ENCODE measurements at places on chromosomes 2 and 18.

- DNase-seq: no peak
These were observed 79.7 kb downstream of the PSMG2 start for GRCh38 chr18:12782521-12782920.

GRCh38 chr18:63395503-63395902 is 26.8 kb downstream of the VPS4B start:
- no peak for DNase-seq

DNA sequence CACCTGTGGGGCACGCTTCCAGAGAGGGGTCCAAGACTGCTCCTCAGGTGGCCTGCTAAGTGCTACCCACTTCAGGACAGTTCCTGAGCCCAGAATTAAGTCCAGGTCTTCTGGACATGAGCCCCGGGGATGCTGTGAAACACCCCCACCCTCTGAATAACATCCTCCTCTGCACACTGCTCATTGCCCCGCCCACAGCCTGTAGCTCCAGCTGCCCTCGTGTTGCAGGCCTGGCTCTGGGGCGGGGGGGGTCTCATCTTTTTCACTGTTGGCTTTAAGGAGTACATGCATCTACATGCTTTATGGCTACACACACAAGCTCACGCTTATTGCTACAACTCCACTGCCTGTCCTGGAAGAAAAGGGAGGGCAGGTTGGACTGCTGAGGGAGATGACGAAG is 92.8 kb downstream of the PTGR3 start:
- DNase-seq: no peak

DNA sequence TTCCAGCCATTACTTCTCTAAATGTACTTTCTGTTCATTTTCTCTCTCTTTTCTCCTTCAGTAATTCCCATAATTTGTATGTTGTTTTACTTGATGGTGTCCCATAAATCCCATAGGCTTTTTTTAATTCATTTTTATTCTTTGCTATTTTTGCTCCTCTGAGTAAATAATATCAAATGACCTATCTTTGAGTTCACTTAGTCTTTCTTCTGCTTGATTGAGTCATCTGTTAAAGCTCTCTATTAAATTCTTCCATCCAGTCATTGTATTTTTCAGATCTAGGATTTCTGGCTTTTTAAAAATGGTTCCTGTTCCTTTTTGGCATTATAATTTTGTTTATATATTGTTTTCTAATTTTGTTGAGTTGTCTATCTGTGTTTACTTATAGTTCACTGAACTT is 13.5 kb downstream of the SP100 start:
- no peak for DNase-seq

DNA sequence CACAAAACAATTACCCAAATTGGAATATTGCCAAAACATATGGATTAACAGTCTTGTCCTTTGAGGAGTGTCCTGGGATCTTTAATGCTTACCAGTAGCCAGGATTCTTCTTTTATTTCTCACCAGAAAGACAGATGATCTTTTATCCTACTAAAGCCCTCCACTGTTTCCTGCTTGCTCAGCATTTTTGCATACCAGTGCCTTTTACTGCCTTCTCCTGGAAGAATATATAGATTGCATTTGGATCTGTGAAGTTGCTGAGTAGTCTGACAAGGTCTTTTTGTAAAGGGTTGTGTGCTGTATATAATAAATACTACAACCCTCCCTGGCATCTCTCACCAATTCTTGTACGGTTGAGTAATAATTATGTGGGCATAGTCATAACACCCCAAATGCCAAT is 652.2 kb downstream of the LRRTM4 start:
- no peak for DNase-seq

DNA sequence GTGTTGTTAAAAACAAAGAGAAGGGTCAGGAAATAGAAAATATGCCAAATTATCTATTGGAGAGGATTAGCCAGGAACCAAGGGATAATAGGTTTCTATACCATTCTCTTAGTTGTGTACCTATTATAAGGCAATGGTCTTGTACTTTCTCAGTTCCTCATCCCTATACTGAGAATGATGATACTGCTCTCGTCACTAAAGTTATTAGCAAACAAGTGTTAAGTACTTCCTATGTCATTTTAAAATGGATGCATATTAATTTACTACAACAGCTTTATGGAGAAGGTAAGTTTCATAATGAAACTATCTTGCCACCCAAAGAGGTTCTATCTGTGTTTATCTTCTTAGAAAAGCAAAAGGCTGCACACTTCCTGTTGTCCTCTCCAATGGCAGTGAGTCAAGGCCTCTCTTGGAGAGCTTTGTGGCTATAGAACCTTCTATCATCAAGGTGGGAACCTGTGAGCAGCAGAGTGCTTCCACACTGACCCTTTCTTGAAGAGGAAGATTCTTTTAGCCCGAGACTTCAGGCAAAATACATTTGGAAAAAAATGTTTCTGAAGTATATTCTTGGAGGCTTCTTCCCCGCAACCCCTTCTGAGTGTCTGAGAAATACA is 460.7 kb upstream of the FANCL start:
- DNase-seq: no peak

DNA sequence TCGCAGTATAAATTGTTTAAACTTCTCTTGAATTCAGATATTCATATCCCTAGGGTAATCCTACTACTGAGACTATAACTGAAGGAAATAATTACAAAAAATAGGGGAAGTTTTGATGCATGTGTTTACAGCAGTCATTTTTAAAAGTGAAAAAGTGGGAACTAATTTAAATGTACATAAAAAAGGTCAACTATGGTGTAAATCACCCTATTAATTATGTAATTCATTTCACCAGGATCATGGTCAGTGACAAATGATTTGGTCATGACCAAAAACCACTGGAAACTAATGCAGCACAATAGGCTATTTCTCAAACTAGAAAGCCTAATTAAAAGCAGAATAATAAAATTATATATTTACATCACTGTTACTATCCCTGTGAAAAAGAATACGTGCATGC is 5.0 kb upstream of the CNGA3 start:
- no peak for DNase-seq

DNA sequence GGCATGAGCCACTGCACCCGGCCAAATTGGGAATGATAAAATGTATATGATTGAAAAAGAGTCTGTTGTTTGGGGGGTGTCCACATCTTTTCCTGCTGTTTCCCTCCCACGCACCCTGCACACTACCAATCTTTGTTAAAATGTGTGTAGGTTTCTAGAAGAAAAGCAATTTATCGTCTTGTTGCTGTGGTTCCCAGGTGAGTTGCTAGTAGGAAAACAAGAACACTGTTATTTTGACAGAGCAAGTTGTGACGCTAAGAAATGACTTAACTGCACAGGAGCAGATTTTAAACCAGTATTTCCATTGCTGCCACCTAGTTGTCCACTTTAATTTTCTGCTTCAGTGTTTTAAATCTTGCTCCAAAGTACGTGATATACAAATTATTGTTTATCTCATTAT is 21.0 kb upstream of the USP14 start:
- DNase-seq: no peak

GRCh38 chr2:141313972-141314371 is 816.8 kb downstream of the LRP1B start:
- DNase-seq: no peak

DNA sequence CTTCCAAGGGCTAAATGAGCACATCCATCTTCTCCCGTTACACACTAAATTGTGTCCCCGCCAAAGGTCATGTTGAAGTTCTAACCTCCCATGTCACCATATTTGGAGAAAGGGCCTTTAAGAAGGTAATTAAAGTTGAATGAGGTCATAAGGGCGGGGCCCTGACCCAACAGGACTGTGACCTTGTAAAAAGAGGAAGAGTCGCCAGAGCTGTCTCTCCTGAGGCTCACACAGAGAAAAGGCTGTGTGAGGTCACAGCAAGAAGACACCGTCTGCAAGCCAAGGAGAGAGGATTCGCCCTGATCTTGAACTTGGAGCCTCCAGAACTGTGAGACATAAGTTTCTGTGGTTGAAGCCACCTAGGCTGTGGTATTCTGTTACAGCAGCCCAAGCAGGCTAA is 24.1 kb downstream of the TRABD2A start:
- no peak for DNase-seq

- DNase-seq: no peak
These were observed 583.4 kb downstream of the NRXN1 start for GRCh38 chr2:50448556-50448955.

- no peak for DNase-seq
These were observed 100.3 kb downstream of the MCFD2 start for GRCh38 chr2:46815121-46815802.

GRCh38 chr2:101770726-101771125 is 73.2 kb downstream of the MAP4K4 start:
- peak; percentile 59 for DNase-seq

DNA sequence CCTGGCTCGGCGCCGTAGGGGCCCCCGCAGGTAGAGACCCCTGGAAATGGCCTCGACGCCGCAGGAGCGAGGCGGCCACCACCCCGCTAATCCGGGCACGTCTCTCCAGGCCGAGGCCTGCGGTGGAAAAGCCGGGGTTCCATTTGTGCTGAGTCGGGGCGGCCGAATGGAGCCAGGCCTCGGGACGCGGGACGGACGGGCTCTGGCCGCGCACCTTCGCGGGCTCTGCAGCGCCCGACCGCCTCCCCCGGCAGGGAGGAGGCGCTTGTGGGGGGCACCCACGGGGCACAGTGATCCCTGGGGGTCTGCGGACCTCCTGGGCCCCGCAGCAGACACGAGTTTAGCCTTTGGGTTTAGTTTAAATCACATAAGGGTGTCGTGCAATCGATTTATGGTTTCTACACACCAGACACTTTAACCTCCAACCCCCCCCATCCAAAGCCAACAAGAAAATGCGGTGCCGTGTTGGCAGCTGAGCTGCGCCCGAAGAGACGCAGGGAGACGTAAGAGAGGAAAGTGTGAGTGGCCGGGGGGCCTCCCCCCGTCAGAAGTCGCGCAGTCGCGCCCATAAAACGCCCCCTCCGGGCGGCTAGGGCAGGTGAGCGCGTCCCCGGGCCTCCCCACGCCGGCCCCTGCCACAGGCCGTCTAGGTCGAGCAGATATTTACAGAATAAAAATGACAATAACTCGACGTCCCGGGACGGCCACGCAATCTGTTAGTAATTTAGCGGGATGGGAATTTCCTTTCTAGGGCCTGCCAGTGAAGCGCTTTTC is 1.0 kb upstream of the NFATC1 start:
- DNase-seq: no peak

DNA sequence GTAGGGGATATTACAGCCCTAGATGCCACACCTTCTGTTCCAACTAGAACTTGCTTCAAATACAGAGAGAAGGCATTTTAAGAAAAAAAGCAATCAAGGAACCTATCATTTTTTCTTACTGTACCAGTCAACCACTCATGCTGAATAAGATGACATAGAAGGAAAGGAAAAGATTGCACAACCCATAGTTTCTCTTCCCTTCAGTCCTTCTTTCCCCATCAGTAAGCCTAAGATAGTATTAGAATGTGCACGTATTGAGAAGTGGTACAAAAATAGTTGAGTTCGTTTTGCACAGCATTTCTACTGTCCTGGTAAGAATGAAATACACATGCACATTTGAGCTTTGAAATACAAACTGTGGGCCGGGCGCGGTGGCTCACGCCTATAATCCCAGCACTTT is 27.0 kb upstream of the HK2 start:
- no peak for DNase-seq

GRCh38 chr2:191724015-191724414 is 46.1 kb downstream of the NABP1 start:
- DNase-seq: no peak

DNA sequence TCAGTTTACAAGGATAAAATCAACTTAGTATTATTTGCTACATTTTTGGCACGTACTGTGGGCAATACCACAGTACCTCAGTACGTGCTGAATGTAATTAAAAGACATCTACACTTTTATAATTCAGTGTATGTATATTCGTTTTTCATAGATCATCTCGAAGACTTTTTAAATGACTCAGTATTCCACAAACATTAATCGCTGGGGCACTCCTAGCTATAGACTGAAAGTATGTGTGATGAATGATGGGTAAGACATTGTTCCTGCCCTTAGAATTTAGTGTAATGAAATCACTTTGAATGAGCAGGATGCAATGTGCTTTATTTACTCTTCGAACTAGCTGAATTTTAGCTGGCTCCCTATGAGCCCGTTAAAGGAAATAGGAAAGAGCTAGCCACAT is 245.6 kb upstream of the RASGRP3 start:
- DNase-seq: no peak

GRCh38 chr2:71926089-71926447 is 221.6 kb downstream of the CYP26B1 start:
- no peak for DNase-seq

DNA sequence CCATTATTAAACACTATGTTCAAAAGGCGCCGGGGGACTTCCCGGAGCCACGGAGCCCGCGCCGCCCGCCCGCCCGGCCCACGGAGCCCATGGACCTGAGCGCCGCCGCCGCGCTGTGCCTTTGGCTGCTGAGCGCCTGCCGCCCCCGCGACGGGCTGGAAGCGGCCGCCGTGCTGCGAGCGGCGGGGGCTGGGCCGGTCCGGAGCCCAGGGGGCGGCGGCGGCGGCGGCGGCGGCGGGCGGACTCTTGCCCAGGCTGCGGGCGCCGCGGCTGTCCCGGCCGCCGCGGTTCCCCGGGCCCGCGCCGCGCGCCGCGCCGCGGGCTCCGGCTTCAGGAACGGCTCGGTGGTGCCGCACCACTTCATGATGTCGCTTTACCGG is 197 bp downstream of the GDF7 start:
- DNase-seq: no peak

DNA sequence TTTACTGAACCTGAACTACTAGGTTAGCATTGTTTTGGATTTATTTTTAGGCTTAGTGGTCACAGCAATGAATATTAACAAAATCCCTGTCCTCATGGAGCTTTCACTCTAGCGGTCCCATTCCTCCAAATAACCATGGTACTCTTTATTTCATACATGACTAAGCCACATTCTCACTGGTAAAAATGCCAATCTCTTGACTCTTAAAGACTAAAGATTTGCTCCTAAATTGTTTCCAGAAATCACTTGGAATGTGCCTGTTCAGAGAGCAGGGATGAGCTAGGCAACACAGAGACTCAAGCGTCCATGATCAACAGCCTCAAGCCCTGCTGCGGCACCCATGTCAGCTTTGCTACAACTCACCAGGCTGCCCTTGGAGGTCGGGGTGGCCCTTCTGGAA is 13.5 kb downstream of the LMAN1 start:
- DNase-seq: no peak

- DNase-seq: no peak
These were observed 7.2 kb upstream of the DAW1 start for GRCh38 chr2:227864161-227864756.

- no peak for DNase-seq
These were observed 132.0 kb downstream of the INHBB start for GRCh38 chr2:120477831-120478481.

DNA sequence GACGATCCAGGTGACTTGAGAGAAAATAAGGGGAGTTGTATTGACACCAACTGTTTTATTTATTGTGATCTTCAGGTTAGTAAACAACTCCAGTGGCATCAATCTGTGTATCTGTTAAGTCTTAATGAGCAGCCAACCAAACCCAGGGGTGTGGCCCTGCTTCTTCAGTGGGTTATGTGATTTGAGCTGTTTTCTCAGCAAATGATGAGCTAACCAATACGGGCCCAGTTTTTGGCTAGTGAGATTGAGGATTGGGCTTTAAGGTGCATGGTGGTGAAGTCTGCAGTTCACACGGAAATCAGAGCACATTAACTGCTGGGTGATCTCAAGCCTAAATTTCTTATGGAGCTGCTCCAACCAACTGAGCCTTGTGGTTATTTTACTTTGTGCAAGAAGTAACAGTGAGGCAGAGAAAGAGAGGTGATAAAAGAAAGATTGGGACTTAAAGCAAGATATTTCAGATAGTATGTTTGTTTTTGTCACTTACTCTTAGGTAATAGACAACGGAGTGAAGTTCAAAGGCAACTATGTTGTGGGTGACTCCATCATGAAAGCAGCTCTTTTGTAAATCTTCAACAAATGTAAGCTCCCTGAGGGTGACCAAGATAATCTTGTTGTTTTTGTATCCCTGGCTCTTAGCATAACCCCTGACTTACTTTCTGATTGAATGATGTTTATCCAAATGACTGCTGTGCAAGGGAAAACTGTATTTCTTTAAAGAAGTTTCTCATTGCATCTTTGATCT is 2.4 kb downstream of the MTCL1 start:
- DNase-seq: peak; percentile 62

All from SK-N-DZ (cell line).